ENCODE measurements at places on chromosomes 1 and 21.

DNA sequence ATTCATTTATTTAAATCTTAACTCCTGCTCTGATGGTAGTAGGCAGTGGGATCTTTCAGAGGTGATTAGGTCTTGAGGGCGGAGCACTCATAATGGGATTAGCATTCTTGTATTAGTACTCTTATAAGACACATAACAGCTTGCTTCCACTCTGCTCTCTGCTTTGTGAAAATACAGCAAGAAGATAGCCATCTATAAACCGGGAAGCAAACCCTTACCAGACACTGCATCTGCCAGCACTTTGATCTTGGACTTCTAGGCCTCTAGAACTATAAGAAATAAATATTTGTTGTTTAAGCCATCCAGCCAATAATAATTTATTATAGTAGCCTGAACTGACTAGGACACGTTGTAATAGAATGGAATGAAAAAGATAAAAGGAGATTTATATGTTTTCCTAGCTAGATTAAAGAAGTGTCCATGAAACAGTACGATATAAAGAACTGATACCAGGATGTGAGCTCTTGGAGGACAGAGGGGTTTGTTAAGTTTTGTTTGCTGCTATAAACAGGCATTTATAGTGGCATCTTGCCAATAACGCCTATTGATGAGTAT is 869.9 kb downstream of the MRPL39 start:
- no peak for DNase-seq

DNA sequence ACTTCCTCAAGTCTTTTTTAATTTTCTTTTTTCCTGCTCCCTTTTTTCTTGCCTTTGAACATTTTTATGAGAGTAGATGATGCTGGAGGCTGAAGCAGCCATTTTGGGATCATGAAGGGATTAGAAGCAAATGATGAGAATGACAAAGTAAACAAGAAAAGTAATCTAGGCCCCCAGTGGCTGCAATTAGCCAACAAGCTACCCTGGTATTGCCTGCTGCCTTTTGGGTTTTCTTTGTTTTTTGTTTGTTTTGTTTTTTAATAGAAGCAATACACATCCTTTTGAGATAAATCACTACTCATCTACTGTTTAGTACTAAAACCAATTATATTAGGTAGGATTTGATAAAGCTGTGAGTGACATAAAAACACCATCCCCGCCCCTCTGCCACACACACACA is 280.7 kb upstream of the ADGRL2 start:
- DNase-seq = no peak

GRCh38 chr1:44505210-44505993 is 100.3 kb downstream of the RNF220 start:
- no peak for DNase-seq

GRCh38 chr1:54614024-54614423 is 9.3 kb downstream of the FAM151A start:
- DNase-seq = no peak

DNA sequence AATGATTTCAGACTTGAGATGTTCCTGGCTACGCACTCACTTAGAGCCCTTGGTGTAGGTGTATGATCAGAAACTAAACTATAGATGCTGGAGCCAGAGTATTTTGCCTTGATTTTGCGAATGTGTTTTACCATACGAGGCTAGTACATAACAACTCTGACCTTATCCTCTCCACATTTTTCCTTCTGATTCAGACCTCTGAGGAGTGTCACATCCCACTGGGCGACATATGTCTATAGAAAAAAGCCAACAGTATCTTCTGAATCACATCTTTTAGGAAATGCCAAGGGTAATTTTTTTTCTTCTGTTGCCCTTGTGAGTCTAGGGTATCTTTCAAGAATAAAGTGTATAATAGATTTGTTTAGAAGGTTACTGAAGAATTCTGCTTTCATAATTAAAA is 49.6 kb downstream of the AK4 start:
- DNase-seq = no peak

DNA sequence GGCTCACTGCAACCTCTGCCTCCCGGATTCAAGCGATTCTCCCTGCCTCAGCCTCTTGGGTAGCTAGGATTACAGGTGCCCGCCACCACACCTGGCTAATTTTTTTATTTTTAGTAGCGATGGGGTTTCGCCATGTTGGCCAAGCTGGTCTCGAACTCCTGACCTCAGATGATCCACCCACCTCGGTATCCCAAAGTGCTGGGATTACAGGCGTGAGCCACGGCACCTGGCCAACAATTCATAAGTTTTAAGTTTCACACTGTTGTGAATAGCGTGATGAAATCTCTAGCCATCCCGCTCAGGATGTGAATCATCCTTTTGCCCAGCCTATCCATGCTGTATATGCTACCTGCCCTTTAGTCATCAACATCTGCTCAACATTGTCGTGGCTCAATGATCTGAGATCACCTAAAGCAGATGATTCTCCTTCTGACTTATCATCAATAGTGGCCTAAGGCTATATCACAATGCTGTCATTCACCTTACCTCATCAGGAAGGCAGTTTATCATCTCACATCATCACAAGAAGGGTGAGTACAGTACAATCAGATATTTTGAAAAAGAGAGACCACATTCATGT is 2.6 kb downstream of the PFDN2 start:
- no peak for DNase-seq

DNA sequence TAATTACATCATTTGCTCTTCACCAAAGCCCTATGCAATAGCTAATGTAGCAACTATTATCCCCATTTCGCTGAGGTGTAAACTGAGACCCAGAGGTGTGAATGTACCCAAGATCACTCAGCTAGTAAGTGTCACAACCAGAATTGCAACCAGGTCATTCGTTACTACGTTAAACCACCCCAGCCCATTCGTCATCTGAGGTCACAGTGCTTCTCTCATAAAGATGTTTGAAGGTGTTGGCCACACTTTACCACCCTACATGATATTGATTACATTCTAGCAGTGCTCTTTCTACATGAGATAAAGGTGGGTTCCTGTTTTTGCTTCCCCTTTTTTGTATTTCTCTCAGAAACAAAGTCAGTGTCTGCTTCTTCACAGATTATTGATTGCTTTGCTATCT is 195.3 kb downstream of the ZBTB18 start:
- DNase-seq = no peak

DNA sequence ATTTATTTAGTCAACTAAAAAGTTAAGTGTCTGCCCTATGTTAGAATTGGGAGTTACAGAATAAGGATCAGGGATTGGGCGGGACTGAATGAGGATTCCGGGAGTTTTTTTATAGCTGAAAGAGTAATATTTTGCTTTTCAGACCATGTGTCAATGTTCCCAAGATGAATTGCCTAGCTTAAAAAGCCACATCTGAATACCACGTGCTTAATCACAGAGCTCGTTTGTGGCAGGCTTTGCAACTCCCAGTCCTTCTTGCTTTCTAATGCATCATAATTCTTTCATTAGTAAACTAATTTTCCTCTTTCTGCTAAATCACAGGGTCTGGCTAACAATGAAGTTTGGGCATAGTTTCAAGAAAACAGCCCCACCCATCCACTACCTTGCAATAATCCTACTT is 4.2 kb upstream of the BCL10 start:
- DNase-seq = no peak

DNA sequence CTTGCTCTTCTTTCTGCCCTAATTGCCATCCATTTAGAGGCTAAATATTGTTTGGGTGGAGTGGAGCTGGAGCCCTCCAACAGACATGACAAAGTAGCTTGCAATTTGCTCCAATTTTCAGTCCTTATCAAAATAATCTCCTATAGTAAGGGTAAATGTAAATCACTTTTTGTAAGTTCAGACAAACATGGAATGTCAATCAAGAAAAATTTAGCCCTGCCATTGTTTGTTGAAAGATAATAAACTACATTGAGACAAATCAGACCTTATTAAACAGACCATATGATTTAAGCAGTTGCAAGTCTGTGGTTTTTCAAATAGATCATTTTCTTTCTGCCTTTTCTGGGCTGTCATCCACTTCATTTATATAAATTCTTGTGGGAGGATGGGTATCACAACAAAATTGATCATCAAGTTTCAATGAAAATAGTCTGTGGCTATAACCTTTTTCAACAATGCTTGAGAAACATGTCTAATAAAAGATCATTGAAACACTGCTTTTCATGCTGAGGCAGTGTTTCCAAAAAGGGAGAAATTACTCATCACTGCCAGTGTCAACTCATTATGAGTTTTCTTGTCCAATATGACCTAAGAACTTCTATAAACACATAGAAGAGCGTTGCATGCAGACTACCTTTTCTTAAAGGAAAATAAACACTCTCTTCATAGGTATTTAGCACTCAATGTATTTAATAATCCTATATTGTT is 1152.0 kb upstream of the B3GALT2 start:
- no peak for DNase-seq

- no peak for DNase-seq
Measured at GRCh38 chr1:8569242-8569641, 248.2 kb downstream of the RERE start.

DNA sequence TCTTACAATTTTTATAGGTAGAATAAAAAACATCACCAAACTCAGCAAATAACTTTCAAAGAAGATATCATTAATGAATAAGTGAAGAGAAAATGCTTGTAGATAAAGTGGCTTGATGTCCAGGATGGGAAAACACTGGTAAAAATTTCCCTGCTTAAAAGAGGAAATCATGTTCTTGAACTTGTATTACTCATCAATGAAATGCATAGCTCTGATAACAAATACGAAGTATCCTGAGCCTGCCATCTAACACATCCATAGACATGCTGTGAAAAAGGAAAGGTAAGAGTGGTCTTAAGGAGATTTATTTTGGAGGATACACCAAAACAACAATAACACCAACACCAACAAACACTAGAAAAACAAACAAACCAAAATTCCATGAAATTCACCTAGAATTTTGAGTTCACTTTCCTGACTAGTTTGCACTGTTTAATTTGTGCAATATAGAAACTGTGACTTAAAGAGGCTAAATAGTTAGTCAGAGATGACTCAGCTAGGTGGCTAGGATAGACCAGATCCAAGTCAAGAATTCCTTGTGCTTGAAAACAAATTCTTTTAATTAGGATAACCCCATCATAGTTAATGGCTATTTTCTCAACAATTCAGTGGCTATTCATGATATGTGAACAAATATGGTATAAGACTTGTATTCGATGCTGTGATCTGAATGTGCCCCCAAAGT is 179.8 kb upstream of the KCNK2 start:
- no peak for DNase-seq

- no peak for DNase-seq
Measured at GRCh38 chr1:230070321-230071208, 3.5 kb downstream of the GALNT2 start.

DNA sequence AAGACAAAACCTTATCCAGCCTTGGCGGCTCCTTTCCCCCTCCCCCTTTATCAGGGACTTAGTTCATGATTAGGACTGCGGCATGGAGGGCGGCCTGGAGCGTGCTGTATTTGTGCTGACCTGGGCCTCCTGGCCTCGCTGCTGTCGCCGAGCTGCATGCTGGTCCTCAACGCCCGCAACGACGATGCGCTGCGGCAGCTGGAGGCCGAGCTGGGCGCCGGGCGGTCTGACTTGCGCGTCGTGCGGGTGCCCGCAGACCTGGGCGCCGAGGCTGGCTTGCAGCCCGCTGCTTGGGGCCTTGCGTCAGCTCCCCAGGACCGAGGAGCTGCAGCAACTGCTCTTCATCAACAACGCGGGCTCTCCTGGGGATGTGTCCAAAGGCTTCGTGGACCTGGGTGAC is 70.9 kb downstream of the TM2D1 start:
- DNase-seq = no peak

- no peak for DNase-seq
Measured at GRCh38 chr1:18199462-18199861, 91.9 kb downstream of the IGSF21 start.

GRCh38 chr1:3548156-3548893 is 63.0 kb downstream of the MEGF6 start:
- no peak for DNase-seq

GRCh38 chr1:176051902-176052518 is 155.1 kb downstream of the COP1 start:
- DNase-seq = no peak

DNA sequence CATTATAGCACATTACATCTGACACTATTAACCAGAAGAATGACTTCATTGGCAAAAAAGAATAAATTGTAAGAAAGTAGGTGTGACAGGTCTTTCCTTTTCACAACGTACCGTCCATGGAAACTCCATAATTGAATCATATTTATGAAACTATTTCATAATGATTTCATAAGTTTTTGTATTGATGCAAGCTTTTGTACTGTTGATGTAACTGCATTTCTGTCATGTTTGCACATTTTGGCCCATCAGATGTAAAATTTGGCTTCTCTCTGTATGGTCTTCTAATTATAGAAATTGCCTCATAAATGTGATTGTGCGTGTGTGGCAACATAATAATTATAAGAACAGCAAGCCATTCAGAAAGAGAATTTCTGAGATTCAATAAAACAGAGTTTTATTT is 180.7 kb upstream of the ZNHIT6 start:
- no peak for DNase-seq

- no peak for DNase-seq
Measured at GRCh38 chr1:96207936-96208335, 513.6 kb upstream of the PTBP2 start.

GRCh38 chr1:31425301-31426081 is 12.5 kb downstream of the SERINC2 start:
- DNase-seq = no peak

DNA sequence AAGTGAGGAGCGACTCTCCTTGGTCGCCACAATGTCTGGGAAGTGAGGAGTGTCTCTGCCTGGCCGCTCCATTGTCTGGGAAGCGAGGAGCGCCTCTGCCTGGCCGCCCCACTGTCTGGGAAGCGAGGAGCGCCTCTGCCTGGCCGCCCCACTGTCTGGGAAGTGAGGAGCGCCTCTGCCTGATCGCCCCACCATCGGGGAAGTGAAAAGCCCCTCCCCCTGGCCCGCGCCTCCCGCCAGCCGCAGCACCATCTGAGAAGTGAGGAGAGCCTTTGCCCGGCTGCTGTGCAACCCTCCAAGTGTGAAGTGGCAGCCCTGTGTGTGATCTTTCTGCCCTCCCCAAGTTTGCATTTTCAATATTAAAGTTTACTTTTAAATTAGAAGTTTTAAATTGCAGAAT is 95.0 kb upstream of the PPP2R5A start:
- no peak for DNase-seq

DNA sequence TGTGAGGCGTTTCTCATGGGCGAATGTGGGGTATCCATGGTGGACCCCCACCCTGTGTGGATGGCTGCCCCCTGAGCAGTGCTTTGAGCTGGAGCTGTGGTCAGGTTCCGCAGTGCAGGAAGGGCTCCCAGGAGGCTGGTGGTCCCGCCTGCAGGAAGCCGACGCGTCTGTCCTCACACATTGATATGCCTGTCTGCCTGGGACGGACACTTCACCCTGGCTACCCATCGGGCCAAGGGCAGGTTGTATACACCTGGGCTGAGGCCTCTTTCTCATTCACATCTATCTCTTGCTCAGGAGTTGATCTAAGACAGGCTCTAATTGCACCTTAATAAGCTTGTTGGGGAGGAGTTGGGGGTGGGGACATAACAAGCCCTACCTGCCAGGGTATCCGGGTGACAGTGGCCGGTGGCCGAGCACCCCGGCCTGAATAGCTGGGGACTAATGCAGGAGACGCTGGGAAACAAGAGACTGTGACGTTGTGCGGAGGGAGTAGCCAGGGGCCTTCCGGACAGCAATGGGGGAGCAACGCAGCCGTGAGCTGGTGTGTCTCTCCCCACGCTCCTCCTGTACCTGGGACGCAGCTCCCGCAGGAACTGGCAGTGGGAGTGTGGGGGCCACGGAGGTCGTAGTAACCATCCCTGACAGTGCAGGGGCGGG is 21.7 kb downstream of the PDXK start:
- no peak for DNase-seq

- peak; percentile 92 for DNase-seq
Measured at GRCh38 chr1:248825909-248826760, at the start of gene SH3BP5L. Gene SH3BP5L (minus strand): TSS chr1:248825915. CDS start chr1:248824935, 980 bp downstream.

GRCh38 chr1:76770979-76771378 is 96.3 kb upstream of the ST6GALNAC5 start:
- DNase-seq = no peak
